ENCODE measurements at places on chromosomes 16 and 17.

- DNase-seq: no peak
These were observed 27.9 kb upstream of the HSBP1 start for GRCh38 chr16:83779886-83780285.

GRCh38 chr16:65229191-65229662 lies 107.4 kb upstream of the CDH11 start:
- no peak for DNase-seq

DNA sequence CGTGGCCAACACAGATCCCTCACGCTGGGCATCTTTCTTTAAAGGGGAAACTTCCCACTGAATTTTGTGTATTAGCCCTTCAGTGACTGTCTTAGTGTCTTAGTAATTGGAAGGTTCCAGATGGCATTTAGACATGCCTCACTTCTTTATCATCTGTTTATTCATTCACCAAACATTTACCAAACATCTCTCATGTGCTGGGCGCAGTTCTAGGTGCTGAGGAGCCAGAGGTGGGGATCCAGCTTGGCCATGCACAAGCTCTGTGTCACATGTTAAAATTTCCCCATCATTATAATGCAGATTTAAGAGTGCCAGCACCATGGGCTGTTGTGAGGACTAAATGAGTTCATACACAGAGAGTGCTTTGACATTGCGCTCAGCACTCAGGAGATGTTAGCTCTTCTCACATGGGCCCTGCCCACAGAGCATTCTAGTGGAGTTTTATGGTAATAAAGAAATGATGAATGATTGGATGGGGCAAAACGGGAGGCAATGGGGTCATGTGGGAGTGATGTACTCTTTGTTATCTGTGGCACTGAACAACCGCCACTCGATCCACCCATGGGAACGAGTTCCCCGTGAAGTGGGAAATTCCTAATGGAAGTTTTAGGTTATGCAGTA lies 119.7 kb downstream of the SNX29 start:
- DNase-seq: no peak

- no peak for DNase-seq
These were observed 86.9 kb downstream of the RBBP6 start for GRCh38 chr16:24626256-24626655.

DNA sequence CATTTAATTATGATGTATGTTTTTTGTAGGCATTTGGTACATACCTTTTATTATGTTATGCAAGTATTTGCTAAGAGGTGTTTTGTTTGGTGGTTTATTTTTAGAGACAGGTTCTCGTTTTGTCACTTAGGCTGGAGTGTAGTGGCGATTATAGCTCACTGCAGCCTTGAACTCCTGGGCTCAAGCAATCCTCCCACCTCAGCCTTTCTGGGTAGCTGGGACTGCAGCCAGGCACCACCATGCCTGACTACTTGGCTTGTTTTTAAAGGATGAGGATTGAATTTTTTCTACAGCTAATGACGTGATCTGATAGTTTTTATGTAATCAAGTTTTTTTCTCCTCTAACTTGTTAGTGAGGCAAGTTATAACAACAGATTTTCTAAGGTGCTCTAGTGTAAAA lies 199.6 kb downstream of the SPECC1 start:
- DNase-seq: no peak

GRCh38 chr17:6567528-6568183 lies 11.3 kb upstream of the PITPNM3 start:
- no peak for DNase-seq

- peak; percentile 27 for DNase-seq
These were observed 58.5 kb downstream of the HS3ST3B1 start for GRCh38 chr17:14359163-14360020.

DNA sequence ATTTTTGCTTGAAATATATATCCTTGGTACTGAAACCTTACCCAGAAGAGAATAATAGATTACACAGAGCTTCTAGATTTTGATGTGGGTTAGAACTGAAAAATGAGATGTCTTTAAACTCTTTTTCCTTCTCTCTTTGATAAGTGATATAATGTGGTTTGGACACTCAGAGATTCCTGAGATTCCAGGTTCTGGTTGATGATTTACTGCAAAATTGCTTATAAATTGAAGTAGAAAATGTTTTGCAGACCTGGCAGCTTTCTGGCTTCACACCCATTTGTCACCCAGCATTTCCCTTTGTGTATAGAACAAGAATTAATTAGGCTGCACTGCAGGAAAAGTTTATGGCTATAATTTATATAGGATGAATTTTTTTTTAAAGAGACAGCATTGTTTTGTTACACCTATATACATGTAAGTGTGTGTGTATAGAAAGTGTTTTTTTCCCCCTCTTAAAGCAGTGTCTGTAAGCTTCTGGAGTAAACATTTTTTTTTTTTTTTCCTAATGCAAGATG lies 23.5 kb downstream of the AATF start:
- DNase-seq: no peak

- no peak for DNase-seq
These were observed 20.3 kb downstream of the SPNS3 start for GRCh38 chr17:4453812-4454591.

DNA sequence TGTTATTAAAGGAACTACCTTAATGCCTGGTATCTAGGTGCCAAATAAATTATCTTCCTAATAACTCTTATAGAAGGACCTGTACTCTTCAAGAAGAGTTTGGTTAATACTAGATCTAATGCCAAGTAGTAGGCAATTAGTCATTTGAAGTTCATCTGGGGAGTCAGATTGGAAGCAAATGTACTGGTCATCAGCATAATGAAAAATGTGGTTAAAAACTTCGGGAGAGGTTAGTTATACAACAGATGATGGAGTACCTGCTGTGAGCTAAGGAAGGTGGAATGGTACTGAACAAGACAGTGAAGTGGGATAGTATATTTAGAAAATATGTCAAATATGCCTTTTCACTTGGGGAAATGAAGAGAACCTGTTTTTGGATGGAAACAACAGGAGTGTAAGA lies 49.2 kb downstream of the TNRC6A start:
- no peak for DNase-seq

DNA sequence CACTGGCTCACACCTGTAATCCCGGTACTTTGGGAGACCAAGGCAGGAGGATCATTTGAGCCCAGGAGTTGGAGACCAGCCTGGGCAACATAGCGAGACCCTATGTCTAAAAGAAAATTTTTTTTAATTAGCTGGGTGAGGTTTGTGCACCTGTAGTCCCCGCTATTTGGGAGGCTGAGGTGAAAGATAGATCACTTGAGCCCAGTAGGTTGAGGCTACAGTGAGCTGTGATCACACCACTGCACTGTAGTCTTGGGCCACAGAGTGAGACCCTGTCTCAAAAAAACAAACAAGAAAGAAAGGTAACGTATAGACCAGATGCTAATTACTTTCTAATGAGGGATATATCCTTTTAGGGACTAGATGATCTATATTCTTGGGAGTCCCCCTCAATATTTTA lies 8.1 kb downstream of the NOL11 start:
- no peak for DNase-seq

DNA sequence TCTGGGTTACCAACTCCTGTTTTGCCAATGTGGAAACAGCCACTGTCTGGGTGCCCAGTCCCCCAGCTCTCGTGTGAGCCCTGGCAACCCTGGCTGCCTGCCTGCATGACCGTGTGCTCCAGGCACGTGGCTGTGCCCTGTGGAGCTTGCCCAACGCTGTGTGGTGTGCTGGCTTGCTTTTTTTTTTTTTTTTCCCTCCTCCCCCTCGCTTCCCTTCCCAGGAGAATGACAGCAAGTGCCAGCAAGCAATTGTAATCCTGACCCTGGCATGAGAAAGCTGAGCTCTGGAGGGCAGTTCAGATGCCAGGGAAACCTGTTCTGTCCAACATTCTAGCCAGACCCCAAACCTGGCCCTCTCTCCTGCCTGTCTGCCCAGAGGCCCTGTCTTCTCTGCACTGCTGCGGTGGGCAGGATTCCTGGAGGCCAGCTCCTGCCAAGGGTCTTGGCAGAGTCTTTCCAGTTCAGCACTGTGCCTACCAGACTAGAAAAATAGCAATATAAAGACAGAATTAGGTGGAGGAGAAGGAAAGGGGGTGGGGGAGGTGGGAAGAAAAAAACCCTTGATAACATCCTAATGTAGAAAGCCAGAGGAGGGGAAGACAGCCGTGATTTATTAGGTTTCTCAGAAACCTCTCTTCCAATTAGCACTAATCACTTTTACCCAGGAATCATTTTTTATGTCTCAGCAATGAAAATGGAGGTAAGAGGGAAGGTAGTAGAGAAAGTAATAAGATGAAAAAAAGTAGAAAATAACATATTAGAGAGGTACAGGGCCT lies 9.0 kb downstream of the HLF start:
- no peak for DNase-seq

GRCh38 chr17:58531661-58532554 lies 17.5 kb upstream of the MTMR4 start:
- DNase-seq: no peak

DNA sequence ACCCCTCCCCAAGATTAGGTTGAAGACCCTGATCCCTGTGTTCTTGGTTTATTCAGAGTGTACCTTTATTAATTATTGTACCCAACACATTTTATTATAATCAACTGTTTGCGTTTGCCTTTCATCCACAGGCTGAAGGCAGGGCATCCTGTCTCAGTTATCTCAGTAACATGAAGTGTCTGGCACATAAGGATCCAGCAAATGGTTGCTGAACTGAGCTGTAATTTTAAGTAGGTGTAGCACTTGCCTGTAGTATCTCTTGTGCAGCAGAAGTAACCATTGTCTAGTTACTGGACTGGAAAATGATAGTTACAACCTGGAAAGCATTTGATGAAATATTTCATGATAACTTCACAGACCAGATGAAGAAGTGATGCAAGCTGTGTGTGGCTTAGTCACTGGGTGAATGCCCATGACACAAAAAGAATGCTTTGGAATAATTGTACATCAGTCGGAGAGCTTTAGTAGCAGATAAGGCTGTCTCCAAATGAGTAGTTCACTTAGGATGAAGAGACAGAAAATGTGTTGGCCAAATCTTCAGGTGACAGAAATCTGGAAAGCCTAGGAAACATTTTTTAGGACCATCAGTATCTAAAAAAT lies 56.6 kb downstream of the ESRP2 start:
- no peak for DNase-seq

DNA sequence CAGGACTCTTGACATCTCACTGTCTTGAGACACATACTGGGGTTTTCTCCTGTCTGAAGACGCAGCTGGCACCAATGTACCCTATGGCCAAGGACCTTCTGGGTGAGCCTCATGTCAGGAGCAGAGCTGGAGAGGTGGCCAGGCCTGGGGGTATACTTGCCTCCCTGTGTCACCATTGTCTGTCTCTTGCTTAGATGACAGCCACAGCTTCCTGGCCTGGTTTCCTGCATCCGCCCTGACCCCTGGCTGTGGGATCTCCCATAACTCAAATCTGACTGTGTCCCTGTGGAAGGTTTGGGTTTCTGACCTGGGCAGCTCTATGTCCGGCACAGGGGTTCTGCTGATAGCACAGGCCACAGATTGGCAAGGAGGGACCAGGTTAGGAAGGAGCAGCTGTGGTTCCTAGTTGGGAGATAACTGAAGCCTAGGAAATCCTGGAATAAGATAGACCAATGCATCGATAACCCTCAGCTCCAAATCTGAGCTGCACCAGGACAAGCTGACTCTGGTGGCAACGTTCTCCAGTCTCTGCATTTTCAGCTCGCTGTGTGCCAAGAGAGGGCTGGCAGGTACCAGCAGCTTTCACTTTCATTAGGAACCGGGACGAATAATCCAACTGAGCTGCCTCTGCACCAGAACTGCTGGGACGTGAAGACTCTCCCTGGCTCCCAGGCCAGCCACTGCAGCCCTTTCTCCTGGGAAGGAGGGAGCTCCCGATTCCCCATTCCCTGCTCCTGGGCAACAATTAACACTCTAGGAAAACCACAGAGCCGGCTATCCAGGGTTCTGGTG lies 5.0 kb downstream of the DEXI start:
- no peak for DNase-seq

DNA sequence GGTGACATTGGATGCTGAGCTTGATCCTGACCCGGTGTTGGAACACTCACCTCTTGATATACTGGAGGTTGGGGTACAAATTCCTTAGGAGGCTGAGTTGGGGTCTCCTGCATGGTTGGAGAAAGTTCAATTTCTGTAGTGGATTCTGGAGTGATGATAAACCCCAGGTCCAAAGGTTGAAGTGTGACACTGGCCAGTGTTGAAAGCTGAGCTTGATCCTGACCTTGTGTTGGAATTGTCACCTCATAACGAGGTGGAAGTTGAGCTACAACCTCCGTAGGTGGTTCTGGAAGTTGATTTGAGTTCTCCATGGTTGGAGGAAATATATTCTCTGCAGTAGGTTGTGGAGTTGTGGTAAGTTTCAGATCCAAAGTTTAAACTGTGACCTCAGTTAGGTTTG lies 21.2 kb downstream of the RDM1 start:
- no peak for DNase-seq

DNA sequence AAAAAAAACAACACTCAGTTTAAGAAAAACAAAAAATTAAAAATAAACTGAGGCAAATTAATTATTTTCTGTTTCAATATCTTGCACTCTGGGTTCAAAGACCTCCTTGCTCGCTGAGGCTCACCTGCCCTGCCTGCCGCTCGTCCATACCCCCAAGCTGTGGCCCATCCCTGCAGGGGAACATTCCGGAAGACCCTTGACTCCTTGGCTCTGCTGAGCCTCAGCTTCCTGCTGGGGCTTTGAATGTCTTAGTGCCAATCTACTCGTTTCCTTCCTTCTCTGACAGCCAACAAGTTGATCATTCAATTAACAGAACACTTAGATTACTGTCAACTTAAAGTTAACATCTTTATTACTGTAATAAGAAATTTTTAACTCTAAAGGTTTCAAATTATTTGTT lies 24.3 kb downstream of the G6PC1 start:
- no peak for DNase-seq

GRCh38 chr16:15757077-15757386 lies 99.8 kb downstream of the MYH11 start:
- DNase-seq: no peak

GRCh38 chr16:77406680-77407079 lies 28.2 kb downstream of the ADAMTS18 start:
- no peak for DNase-seq

- DNase-seq: no peak
These were observed 12.1 kb downstream of the METRNL start for GRCh38 chr17:83091257-83092141.

DNA sequence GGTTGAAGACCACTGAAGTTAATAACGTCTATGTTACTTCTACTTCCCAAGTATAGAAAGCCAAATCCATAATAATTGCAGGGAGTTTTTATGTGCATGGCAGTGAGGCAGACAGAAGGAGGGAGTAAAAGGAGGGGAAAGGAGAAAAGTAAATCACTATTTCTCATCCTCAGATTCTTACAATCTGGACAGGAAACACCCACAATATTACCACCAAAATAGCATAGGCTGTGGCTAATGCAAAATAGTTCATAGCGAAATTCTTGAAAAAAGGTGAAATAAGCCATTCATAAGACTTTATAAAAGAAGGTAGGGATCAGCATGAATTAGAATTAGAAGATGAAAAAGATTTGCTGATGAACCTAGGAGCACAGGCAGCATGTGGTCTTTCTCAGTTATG lies 128.1 kb downstream of the KCNJ2 start:
- no peak for DNase-seq

- DNase-seq: no peak
These were observed 177.1 kb downstream of the RAB11FIP4 start for GRCh38 chr17:31568539-31568938.

All from activated CD4-positive, alpha-beta T cell treated with anti-CD3 and anti-CD28 coated beads, Interleukin-2, amount 50 U/mL, for 24 hours (primary cell).